ENCODE measurements at places on chromosomes 1 and 21. TPM values are rescaled to one million over a fixed set of nuclear protein-coding genes. Genes with fewer than 3 reads are reported as not detected.

Gene KCNN3
- total RNA-seq: 5.1 TPM

Gene MPL
- 0.09 TPM for total RNA-seq

Gene ARHGEF16
- total RNA-seq: 0.40 TPM

Gene PYCR2
- 21.8 TPM for total RNA-seq

Gene IL12RB2
- total RNA-seq: 1.2 TPM

Gene SGIP1
- total RNA-seq: 1.7 TPM

Gene LCE2A
- not detected for total RNA-seq

Gene CHODL
- 92.5 TPM for total RNA-seq

Gene AADACL4
- 0.04 TPM for total RNA-seq

Gene RPTN
- total RNA-seq: not detected

Gene ST6GALNAC3
- 9.0 TPM for total RNA-seq

Gene UBAP2L
- total RNA-seq: 42.7 TPM

All from muscle of leg (tissue), 16 donors.